MCF 10A (cell line): ENCODE measurements at places on chromosomes 5 and 9. TPM values are rescaled to one million over a fixed set of nuclear protein-coding genes. Genes with fewer than 3 reads are reported as not detected.

PCDHB3 gene
- total RNA-seq = 0.42 and 0.49 TPM in 2 replicates

SLC6A7 gene
- total RNA-seq = not detected in 2 replicates

PITX1 gene
- total RNA-seq = 37.1 and 42.9 TPM in 2 replicates

EHMT1 gene
- total RNA-seq = 77.2 and 79.7 TPM in 2 replicates

FANCC gene
- total RNA-seq = 9.6 and 12.1 TPM in 2 replicates

MPDZ gene
- total RNA-seq = 8.8 and 10.9 TPM in 2 replicates

KCNN2 gene
- total RNA-seq = not detected in 2 replicates

LCNL1 gene
- total RNA-seq = not detected in 2 replicates

AGXT2 gene
- not detected in 2 replicates for total RNA-seq

APC gene
- 24.9 and 31.8 TPM in 2 replicates for total RNA-seq

SOHLH1 gene
- total RNA-seq = not detected in 2 replicates

NUTM2F gene
- not detected in 2 replicates for total RNA-seq

TLX3 gene
- total RNA-seq = not detected in 2 replicates

LCN1 gene
- total RNA-seq = not detected in 2 replicates

HNRNPH1 gene
- 907 and 981 TPM in 2 replicates for total RNA-seq

ZNF483 gene
- total RNA-seq = 1.3 and 2.4 TPM in 2 replicates

MSX2 gene
- 4.8 and 5.6 TPM in 2 replicates for total RNA-seq

KIAA1958 gene
- 4.9 and 5.8 TPM in 2 replicates for total RNA-seq

DNAI1 gene
- not detected in 2 replicates for total RNA-seq

FBP2 gene
- not detected in 2 replicates for total RNA-seq

STC2 gene
- total RNA-seq = 316 and 414 TPM in 2 replicates

GPR151 gene
- total RNA-seq = not detected in 2 replicates

ANKDD1B gene
- total RNA-seq = 0.68 and 1.2 TPM in 2 replicates

PLPPR1 gene
- total RNA-seq = not detected in 2 replicates

PCDHA9 gene
- total RNA-seq = 0.25 and 0.28 TPM in 2 replicates

NMUR2 gene
- not detected in 2 replicates for total RNA-seq

NPR3 gene
- 0.84 and 1.1 TPM in 2 replicates for total RNA-seq

UNC13B gene
- total RNA-seq = 20.6 and 22.9 TPM in 2 replicates

IGFBPL1 gene
- not detected in 2 replicates for total RNA-seq

IL5 gene
- total RNA-seq = not detected in 2 replicates

C5orf34 gene
- total RNA-seq = 3.9 and 5.9 TPM in 2 replicates

POLR3G gene
- total RNA-seq = 13.2 and 13.6 TPM in 2 replicates

FBP1 gene
- not detected in 2 replicates for total RNA-seq

UGT3A1 gene
- total RNA-seq = not detected in 2 replicates

PCDHB7 gene
- total RNA-seq = 0.28 and 0.29 TPM in 2 replicates

ZNF189 gene
- 17.4 and 20.4 TPM in 2 replicates for total RNA-seq

SCGB3A2 gene
- total RNA-seq = not detected in 2 replicates

GPSM1 gene
- 15.5 and 16.4 TPM in 2 replicates for total RNA-seq

TAF1L gene
- total RNA-seq = not detected in 2 replicates

TRPM3 gene
- total RNA-seq = 0.22 and 0.44 TPM in 2 replicates

GIN1 gene
- total RNA-seq = 12.1 and 16.2 TPM in 2 replicates

CER1 gene
- not detected in 2 replicates for total RNA-seq

WDR38 gene
- not detected in 2 replicates for total RNA-seq

OTULINL gene
- not detected in 2 replicates for total RNA-seq

PRSS3 gene
- 0.74 and 1.4 TPM in 2 replicates for total RNA-seq

TAF11L5 gene
- total RNA-seq = not detected in 2 replicates

PCDHGB4 gene
- 0.49 and 0.79 TPM in 2 replicates for total RNA-seq

ZCCHC9 gene
- 31.5 and 33.8 TPM in 2 replicates for total RNA-seq

ITGA2 gene
- 14.1 and 16.8 TPM in 2 replicates for total RNA-seq

ADGRV1 gene
- total RNA-seq = 0.22 TPM in 1 of 2 replicates, not detected in the other

TNIP1 gene
- 246 and 342 TPM in 2 replicates for total RNA-seq

ZFP2 gene
- total RNA-seq = 0.49 and 0.54 TPM in 2 replicates

RAI14 gene
- total RNA-seq = 47.6 and 47.9 TPM in 2 replicates

SPATA31A7 gene
- not detected in 2 replicates for total RNA-seq

SARDH gene
- not detected in 2 replicates for total RNA-seq

PCDHGA10 gene
- total RNA-seq = 1.4 TPM in 2 replicates

HSD17B4 gene
- total RNA-seq = 163 and 169 TPM in 2 replicates

GABRA6 gene
- not detected in 2 replicates for total RNA-seq

LMAN2 gene
- total RNA-seq = 221 and 279 TPM in 2 replicates

CRB2 gene
- not detected in 2 replicates for total RNA-seq
